ENCODE measurements at places on chromosomes 12 and 14. TPM values are rescaled to one million over a fixed set of nuclear protein-coding genes. Genes with fewer than 3 reads are reported as not detected.

RFLNA gene
- total RNA-seq, result not detected

DIO2 gene
- 35.0 TPM for total RNA-seq

DNA sequence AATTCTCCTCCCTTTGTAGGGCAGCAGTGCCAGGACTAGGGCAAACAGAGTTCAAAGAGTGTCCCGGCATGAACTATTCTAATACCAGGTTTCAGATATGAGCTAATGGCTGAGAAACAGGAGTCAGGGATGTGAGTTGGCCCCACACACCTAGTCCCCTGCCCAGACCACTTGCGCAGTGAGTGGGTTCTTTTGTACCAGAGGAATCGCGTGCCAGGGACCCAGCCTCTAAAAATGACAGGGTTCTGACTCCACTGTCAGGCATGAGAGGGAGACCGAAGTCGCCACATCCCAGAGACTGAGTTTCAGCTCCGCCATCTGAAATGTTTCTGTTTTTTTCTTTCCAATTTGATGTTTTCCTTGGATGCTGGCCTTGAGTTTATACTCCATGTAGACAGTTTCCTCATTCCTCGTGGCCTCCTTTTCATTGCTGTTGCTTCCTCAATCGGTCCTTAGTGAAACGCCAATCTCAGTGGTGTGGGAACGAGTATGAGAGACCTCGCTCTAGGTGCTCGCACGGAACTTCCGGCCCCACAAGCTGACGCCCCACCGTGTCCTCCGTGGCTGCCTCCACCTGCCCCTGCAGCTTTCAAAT, 31.5 kb downstream of the FBXL14 start:
- DNase-seq, result no peak

- no peak for DNase-seq
Measured at GRCh38 chr12:20096430-20096829, 271.9 kb upstream of the PDE3A start.

- peak; percentile 84 for DNase-seq
Measured at GRCh38 chr12:52521568-52522266, 1.5 kb upstream of the KRT5 start.

GRCh38 chr12:123379391-123379790, 4.5 kb upstream of the KMT5A start:
- DNase-seq, result no peak

- DNase-seq, result no peak
Measured at GRCh38 chr12:75848431-75848925, 183.1 kb downstream of the PHLDA1 start.

GRCh38 chr14:89015016-89015415, 190.6 kb downstream of the TTC8 start:
- DNase-seq, result no peak

Data from PC-9 (cell line).